ENCODE measurements at places on chromosomes 6 and 20. TPM values are rescaled to one million over a fixed set of nuclear protein-coding genes. Genes with fewer than 3 reads are reported as not detected.

TREML2 gene
- not detected for total RNA-seq

RAD21L1 gene
- total RNA-seq = not detected

DNA sequence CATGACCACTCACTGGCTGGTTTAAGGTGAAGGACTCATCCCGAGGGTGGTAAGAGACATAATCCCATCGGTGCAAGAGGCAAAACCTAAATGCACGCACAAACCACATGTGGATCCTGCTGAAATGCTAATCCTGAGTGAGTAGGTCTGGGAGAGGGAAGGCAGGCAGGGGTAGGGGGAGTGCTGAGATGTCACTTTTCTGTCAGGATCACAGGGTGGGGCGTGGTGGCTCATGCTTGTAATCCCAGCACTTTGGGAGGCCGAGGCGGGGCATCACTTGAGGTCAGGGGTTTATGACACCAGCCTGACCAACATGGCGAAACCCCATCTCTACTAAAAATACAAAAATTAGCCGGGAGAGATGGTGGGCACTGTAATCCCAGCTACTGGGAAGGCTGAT lies 97.7 kb upstream of the SRSF6 start:
- no peak overlapping the region for H3K4me3 ChIP-seq
- no peak overlapping the region for H3K27ac ChIP-seq
- no peak for DNase-seq
- H3K4me1 ChIP-seq = no peaks in the 10 kb centered on the region
- H3K27me3 ChIP-seq = no peaks in the 10 kb centered on the region
- H3K36me3 ChIP-seq = no peaks in the 10 kb centered on the region

- H3K4me3 ChIP-seq = peak overlapping the region; percentile 95
- no peaks in the 10 kb centered on the region for H3K27me3 ChIP-seq
- peaks cover 24% of the 10 kb centered on the region for H3K4me1 ChIP-seq
Measured at GRCh38 chr20:35772563-35773058, 796 bp downstream of the PHF20 start.

- peaks cover 18% of the 10 kb centered on the region for H3K27me3 ChIP-seq
- no peaks in the 10 kb centered on the region for H3K4me1 ChIP-seq
- peak overlapping the region; percentile 97 for H3K4me3 ChIP-seq
- H3K36me3 ChIP-seq = no peaks in the 10 kb centered on the region
- peak; percentile 84 for DNase-seq
- H3K27ac ChIP-seq = no peak overlapping the region
Measured at GRCh38 chr6:28953039-28953584, 29.3 kb upstream of the TRIM27 start.

DNA sequence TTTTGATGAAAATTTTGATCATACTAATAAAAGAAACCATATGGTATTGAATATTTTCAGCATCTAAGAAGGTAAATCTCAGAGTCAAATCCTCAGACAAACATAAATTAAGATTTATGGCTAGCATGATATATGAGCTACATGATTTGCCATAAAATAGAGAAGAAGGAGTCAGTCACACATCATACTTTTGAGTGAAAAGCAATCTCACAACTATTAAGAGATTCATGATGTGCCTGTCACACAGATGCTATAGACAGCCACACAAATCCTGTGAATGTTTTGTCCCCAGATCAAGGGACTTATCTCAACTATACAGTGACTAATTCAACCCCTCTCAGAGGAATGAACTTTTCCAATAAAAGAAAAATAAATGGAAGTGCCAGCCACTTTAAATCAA lies 85.7 kb downstream of the BTBD9 start:
- no peak overlapping the region for H3K4me3 ChIP-seq
- no peaks in the 10 kb centered on the region for H3K27me3 ChIP-seq
- H3K36me3 ChIP-seq = no peaks in the 10 kb centered on the region
- DNase-seq = no peak
- H3K4me1 ChIP-seq = no peaks in the 10 kb centered on the region

GPX5 gene
- not detected for total RNA-seq

DNA sequence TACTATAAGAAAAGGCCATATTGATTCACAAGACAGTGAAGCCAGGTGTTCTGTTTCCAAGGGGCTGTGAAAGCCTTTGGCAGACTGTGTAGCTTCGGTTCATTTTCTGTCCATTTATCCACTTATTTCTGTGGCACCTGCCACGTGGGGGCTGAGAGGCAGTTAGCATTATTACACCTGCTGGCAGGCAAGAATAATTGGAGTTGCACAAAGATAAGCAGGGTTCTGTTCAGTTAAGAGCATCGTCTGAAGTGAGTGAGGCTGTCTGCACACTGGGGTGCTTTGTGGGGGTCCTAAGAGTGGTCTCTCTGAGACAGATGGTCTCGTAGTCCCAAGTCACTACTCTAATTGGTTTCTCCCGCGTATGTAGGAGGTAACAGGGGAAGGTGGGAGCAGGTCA lies 60.6 kb upstream of the CCN6 start:
- peak; percentile 12 for DNase-seq
- peaks cover 39% of the 10 kb centered on the region for H3K27me3 ChIP-seq
- no peak overlapping the region for H3K4me3 ChIP-seq

GRCh38 chr6:42276034-42276890 lies 58.6 kb upstream of the MRPS10 start:
- H3K27ac ChIP-seq = no peak overlapping the region
- peaks cover 17% of the 10 kb centered on the region for H3K4me1 ChIP-seq
- H3K27me3 ChIP-seq = no peaks in the 10 kb centered on the region
- no peak overlapping the region for H3K4me3 ChIP-seq

METTL24 gene
- 1.3 TPM for total RNA-seq

DNA sequence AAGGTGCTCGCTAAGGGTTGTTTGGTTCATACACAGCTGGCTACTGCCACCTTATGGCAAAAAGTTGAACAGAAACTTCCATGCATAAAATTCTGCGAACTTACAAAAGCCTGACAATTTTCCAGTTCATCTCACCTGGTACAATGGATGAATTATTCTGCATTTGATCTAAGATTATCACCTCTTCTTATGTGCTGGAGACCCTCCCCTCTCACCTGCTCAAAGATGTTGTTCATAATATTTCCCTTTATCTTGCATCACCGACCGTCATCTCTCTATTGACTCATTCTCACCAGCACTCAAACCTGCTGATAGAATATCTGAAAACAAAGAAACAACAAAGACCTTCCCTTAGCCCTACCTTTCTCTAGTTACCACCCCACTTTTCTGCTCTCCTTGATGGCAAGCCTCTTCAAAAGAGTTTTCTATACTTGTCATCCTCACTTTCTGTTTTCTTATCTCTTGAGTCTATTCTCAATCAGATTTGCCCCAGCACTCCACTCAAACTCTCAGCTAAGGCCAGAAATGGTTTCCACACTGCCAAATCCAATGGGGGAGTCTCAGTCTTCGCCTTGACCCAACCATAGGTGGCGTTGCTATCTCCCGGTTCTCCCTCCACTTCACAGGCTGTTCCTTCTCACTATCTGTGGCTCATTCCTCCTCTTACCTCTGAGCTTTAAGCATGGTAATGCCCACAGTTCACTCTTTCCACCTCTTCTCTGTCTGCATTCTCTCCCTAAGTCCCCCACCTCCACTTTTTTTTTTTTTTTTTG lies 25.8 kb downstream of the SNRNP48 start:
- H3K27ac ChIP-seq = no peak overlapping the region
- peaks cover 18% of the 10 kb centered on the region for H3K36me3 ChIP-seq
- no peak overlapping the region for H3K4me3 ChIP-seq
- DNase-seq = peak; percentile 80
- peaks cover 42% of the 10 kb centered on the region for H3K27me3 ChIP-seq

LAMA5 gene
- total RNA-seq = 217 TPM

GRM4 gene
- total RNA-seq = 3.1 TPM

GRCh38 chr20:39602649-39603048 lies 640.5 kb downstream of the DHX35 start:
- no peak overlapping the region for H3K27ac ChIP-seq
- DNase-seq = no peak
- no peak overlapping the region for H3K4me3 ChIP-seq
- H3K4me1 ChIP-seq = no peaks in the 10 kb centered on the region

- no peak for DNase-seq
- H3K27ac ChIP-seq = no peak overlapping the region
- H3K4me1 ChIP-seq = peaks cover 5% of the 10 kb centered on the region
- H3K36me3 ChIP-seq = no peaks in the 10 kb centered on the region
- no peaks in the 10 kb centered on the region for H3K27me3 ChIP-seq
Measured at GRCh38 chr6:87907521-87907920, 140.1 kb upstream of the SPACA1 start.

- no peak for DNase-seq
- H3K27me3 ChIP-seq = peaks cover 5% of the 10 kb centered on the region
- no peaks in the 10 kb centered on the region for H3K36me3 ChIP-seq
Measured at GRCh38 chr6:53464927-53465460, 79.9 kb downstream of the GCLC start.

DNA sequence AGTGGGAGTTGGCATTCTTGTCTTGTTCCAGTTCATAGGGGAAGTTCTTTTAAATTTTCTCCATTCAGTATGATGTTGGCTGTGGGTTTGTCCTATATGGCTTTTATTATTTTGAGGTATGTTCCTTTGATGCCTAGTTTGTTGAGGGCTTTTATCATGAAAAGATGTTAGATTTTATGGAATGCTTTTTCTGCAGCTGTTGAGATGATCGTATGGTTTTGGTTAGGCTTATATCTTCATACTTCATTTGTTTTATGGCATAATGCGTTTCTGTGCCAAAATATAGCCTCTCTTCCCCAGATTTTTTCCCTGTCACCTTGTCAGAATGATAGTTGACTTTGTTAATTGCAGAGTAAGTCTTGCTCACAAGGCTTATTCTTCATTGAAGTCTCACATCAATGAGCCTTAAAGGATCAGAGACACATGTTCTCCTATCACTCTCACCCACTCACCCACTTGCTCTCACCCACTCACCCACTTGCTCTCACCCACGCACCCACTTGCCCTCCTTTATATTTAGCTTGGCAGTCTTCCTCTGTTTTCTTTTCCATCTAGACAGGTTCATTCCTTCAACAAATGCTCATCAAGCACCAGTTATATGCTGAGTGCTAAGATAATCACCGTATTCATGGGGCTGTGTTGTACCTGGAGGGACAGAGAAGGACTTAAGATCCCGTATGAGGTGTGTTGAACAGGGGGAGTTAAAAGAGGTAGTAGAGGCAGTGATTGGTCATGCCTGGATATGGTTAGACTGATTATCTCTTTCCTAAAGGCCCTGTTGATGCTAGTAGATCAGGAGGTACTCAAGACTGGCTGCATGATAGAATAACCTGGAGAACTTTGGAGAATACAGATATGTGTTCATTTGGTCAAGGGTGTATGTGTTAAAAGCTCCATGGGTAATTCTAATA lies 19.3 kb downstream of the UST start:
- no peaks in the 10 kb centered on the region for H3K27me3 ChIP-seq
- no peak for DNase-seq
- H3K4me3 ChIP-seq = no peak overlapping the region
- peaks cover 4% of the 10 kb centered on the region for H3K4me1 ChIP-seq
- no peak overlapping the region for H3K27ac ChIP-seq

FAM184A gene
- 186 TPM for total RNA-seq

POM121L2 gene
- total RNA-seq = 0.27 TPM

VSTM2L gene
- 1.1 TPM for total RNA-seq

DNA sequence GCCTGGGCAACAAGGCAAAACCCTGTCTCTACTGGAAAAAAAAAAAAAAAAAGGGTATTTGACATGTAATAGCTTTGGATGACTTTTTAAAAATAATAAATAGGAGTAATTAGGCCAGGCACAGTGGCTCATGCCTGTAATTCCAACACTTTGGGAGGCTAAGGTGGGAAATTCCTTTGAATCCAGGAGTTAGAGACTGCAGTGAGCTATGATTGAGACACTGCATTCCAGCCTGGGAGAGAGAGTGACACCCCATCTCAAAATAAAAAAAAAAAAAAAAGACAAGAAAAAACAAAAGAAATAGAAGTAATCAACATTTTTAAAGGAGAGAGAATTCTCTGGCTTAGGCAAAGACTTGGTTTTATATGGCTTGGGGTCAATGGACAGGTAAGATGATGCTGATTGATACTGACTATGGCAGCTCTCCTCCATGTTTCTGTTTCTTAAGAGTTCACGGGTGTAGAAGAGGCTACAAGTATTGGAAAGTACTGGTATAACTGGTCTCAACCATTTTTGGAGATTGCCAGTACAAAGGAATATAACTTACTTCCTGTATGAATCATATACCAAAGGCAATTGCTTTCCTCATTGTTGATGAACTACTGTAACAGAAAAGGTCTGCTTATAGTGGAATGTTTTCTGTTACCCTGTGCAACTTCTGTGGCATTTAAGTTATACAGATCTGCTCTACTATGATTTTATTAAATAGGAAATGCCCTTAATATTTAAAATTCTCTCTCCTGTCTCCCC lies 10.1 kb downstream of the MAP3K5 start:
- H3K27ac ChIP-seq = no peak overlapping the region
- no peaks in the 10 kb centered on the region for H3K4me1 ChIP-seq
- H3K27me3 ChIP-seq = no peaks in the 10 kb centered on the region
- no peak for DNase-seq

GRCh38 chr6:161618831-161619454 lies 345.1 kb upstream of the AGPAT4 start:
- peak; percentile 88 for DNase-seq
- no peaks in the 10 kb centered on the region for H3K36me3 ChIP-seq
- H3K4me3 ChIP-seq = no peak overlapping the region
- no peak overlapping the region for H3K27ac ChIP-seq
- H3K27me3 ChIP-seq = no peaks in the 10 kb centered on the region
- no peaks in the 10 kb centered on the region for H3K4me1 ChIP-seq

DNA sequence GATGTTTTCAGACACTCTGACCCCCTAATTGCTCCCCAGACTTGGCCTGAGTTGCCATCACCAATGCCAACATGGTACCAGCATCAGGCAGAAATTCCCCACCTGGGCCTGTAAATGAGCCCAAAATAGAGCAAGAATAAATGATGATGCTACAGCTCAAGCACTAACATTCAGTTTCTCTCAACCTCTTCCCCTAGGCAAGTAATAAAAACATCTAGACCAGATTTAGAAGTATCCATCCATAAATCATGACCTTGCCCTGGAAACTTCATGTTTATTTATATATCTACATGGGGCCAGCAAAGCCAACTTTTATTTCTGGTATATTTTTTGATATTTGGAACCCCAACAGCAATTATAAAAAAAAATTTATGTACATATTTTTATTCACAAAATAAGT lies 221.4 kb upstream of the PLN start:
- H3K4me3 ChIP-seq = no peak overlapping the region
- DNase-seq = no peak
- no peaks in the 10 kb centered on the region for H3K36me3 ChIP-seq
- no peaks in the 10 kb centered on the region for H3K4me1 ChIP-seq
- no peak overlapping the region for H3K27ac ChIP-seq

NKX2-2 gene
- total RNA-seq = 1.4 TPM

DNA sequence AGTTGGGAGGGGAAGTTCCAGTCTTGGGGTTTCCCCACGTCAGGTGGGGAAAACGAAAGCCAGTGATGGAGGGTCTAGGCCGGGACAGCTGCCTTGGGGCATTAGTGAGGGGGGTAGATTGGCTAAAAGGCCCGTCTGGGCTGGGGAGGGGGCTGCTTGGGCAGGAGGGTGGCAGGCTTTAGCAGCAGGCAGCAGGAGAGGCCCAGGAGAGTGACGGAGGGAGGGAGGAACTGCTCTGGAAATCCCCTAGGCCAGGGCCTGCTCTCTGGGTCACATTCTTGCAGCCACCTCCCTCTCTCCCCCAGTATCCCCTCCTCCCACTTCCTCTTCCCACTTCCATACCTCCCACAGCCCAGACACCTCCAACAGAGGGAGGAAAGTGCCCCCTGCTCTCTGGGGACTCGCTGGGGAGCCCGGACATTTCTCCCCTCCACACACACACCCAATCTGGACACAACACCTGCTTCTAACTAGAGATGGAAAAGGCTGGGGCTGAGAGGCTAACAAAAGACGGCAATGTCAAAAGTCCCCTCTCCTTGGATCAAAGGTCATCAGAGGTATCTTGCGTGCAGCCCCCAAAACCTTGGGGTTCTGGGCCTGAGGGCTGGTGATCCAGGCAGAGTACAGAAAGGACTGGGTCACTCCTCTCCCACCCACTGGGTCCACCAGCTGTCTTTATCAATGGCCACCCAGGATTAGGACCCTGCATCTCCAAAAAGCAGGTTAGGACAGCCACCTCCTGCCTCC lies 1.8 kb downstream of the NFKBIE start:
- H3K4me3 ChIP-seq = peak overlapping the region; percentile 82
- H3K36me3 ChIP-seq = peaks cover 3% of the 10 kb centered on the region
- H3K27ac ChIP-seq = no peak overlapping the region
